Thoracic aorta (tissue), 2 donors: ENCODE measurements at places on chromosomes 12 and 14.

DNA sequence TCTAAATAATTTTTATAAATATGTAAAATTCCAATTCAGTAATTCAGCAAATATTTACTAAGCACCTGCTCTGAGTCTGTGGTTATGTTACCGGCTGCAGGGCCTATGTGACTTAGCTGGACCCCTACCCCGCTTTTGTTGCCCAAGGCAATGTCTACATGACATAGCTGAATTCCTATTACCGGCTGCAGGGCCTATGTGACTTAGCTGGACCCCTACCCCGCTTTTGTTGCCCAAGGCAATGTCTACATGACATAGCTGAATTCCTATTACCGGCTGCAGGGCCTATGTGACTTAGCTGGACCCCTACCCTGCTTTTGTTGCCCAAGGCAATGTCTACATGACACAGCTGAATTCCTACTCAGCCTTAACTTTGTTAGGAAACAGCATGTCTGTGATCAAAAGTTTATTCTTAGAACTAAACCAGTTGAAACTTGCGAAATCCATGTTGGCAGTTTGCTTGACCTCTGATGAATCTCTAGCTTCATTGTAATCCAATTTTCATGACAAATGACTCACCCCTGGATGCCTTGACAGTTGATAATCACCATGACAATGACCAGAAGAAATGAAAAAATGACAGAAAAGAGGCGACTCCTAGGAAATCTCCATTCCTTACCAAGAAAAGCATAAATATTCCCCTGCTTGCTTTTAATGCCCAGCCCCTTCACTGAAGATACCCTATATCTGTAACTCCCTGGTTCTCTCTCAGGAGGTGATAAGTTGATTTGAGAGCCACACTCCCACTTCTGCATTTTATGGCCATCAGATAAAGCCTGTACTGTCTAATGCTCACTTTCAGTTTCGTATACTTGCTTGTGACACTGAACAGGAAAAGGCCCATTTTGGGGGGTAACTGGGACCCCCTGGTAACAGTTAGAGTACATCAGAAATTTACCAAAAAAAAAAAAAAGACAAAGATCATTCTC, 148.4 kb upstream of the SYT10 start:
- no peak for DNase-seq

GRCh38 chr14:24369907-24370687, 2.1 kb downstream of the NFATC4 start:
- DNase-seq: no peak

GRCh38 chr14:58138031-58138713, 13.8 kb downstream of the ARMH4 start:
- no peak for DNase-seq

- no peak for DNase-seq
Observed at GRCh38 chr14:63747846-63748245, 20.0 kb upstream of the SGPP1 start.
